Omental fat pad (tissue), 4 donors: ENCODE measurements at places on chromosomes 1 and 21.

GRCh38 chr21:37130971-37131370 is 57.9 kb downstream of the TTC3 start:
- no peak for DNase-seq

- no peak for DNase-seq
These were observed 83.7 kb upstream of the LRRC8D start for GRCh38 chr1:89736937-89737733.

GRCh38 chr1:25711555-25712298 is 88.3 kb upstream of the SELENON start:
- no peak for DNase-seq

- DNase-seq, result no peak
These were observed 96.5 kb downstream of the NEK7 start for GRCh38 chr1:198253259-198253658.

GRCh38 chr21:42733874-42734273 is 80.5 kb downstream of the PDE9A start:
- DNase-seq, result no peak

DNA sequence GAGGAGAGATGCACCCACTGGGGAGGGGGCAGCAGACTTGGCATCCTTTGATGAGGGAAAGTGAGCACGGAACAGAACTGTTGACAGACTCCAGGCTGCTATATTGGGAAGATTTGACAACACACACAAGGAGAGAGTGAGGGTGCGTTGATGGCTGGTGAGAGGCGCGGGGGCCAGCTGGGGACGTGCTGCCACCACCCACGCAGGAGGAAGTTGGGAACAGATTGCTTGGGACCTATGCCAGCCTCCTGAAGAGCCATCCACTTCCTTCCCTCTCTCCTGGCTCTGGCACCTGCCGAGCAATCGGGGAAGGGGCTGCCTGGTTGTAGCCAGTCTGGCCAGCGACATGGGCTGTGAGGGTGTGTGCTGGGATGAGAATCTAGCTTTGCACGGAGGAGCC is 223.7 kb upstream of the CSF3R start:
- no peak for DNase-seq

DNA sequence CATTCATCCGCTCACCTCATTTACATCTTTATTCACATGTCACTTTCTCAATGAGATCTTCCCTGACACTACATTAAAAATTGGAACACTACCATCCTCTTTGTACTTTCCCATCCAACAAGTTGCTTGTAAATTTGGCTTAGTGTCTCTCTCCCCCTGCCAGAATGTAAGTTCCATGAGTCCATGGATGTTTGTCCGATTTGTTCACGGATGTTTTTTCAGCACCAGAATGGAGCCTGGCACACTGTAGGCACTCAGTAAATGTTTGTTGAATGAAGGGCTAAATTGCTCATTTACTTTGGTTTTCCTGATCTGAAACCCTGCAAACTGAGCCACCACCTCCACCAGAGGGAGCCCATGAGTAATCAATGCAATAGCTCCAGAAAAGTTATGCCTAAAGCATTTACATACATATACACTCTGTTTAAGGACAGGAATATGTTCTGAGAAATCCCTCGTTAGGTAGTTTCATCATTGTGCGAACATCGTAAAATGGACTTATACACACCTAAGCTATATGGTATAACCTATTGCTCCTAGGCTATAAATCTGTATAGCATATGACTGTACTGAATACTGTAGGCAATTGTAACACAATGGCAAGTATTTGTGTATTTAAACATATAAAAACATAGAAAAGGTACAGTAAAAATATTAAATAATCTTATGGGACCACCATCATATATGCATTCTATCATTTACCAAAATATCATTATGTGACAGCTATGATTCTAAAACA is 2.8 kb upstream of the EYA3 start:
- DNase-seq, result peak; percentile 83

- DNase-seq, result no peak
These were observed 136.5 kb upstream of the POU3F1 start for GRCh38 chr1:38183096-38183495.

DNA sequence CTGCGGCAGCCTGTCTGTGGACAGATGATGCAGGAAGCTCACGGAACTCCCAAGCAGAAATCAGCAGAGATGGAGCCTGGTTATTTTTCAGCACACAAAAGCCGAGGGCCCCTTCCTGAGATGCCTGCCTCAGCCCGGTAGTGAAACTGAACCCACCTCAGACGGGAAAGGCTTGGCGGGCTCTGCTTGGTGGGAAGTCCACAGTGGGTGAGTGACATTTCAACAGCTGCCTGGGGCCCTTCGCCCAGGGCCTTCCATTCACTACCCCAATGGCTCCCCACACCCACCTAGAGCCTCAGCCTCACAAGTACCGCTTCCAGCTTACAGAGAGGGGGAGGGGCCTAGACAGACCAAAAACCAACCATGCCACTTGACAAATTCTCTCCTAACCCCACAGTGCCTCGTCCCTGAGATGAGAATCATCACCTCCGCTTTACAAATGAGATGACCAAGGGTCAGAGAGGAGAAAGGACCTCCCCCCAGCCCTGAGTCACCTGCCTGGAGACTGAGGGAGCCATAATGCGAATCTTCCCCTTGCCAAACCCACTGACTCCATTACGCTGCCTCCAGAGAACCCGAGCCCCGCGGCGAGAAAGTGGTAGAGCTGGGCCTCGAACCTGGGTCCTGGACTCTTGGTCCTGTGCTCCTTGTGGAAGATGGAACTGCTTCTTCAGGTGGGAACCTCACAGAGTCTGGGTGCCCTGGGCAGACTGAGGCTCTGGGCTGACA is 3.4 kb upstream of the ECE1 start:
- no peak for DNase-seq

GRCh38 chr1:4587721-4588120 is 66.7 kb upstream of the AJAP1 start:
- no peak for DNase-seq

DNA sequence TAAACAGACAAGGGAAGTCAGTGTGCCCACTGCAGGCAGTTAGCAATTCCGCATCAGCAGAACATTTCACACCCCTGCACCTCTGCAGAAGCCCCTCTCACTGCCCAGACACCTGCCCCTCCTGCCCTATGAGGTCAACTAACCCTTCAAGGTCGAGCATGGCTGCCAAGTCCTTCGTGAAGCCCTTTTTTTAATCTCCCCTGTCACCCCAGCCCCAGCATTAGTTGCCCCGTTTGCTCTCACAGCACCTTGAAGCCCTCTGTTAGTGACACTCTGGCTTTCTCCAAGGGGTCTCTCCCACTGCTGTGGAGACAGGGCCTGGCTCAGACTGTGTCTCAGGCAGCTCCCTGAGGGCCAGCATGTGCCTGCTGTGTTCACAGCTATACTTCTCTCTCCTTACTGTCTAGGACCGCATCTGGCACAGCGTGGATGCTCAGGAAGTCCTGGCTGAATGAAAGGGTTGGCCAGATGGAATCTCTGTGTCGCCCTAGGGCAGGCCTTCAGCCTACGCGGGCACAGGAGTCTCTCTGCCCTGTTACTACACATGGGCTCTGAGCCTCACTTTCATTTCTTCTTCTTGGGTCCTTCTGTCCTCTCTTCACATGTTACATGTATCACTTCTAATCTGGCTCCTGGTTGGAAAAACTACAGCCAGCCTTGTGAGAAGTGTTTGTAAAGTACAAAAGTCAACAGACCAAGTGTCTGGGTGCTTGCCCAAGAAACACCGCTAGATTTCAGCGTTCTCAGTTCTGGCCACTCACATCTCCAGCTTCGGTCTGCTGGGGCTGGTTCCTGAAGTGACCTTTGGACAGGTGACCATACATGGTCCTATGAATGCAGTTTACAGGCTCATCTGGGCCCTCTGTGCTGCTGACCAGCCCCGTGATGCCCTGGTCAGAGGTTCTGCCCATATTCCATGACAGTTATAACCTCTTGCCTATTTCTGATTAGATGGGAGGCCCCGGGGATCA is 19.7 kb downstream of the SLC2A1 start:
- no peak for DNase-seq

- DNase-seq, result no peak
These were observed 750 bp downstream of the RHOU start for GRCh38 chr1:228735871-228736586.

GRCh38 chr1:76870037-76870436 is 2.8 kb downstream of the ST6GALNAC5 start:
- no peak for DNase-seq

DNA sequence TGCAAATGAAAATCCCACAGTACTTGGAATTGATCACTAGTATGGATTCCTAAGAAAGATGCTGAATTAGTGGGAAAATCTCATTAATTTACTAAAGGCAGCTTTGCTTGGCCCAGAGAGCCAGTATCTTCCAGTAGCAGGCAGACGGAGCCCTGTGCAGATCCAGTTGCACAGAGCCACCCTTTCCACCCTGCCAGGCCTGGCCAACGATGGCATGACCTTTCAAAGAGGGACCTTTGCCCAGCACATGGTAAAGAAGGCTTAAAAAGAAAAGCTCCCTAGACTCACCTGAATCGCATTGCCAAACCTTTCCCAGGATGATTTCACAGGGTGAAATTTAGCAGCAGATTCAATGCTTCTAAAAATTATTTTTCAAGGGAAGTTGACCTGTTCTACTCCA is 170.5 kb upstream of the CAMK1G start:
- DNase-seq, result no peak

- no peak for DNase-seq
These were observed 11.2 kb upstream of the GATAD2B start for GRCh38 chr1:153933955-153934354.

DNA sequence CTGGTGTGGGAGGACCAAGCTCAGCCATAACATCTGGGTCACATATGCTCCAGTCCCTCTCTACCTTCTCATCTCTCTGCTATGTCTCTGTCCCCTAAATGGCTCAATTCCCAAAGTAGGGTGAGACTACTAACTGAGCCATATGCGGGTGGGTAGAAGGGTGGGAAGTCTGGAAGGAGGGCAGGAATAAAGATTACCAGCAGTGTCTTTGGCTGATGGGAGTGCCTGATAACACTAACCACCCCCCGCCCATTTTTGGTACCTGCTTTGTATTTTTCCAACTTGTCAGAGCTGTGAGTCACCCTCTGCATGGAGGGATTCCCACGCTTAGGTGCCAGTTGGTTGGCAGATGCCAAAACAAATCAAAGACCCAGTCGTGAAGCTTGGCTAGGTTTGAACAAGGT is 14.9 kb upstream of the SSBP3 start:
- no peak for DNase-seq

GRCh38 chr1:42419126-42419821 is 36.5 kb downstream of the ZMYND12 start:
- no peak for DNase-seq
